ENCODE measurements at places on chromosomes 6 and 20.

GRCh38 chr20:13054011-13054410, 45.2 kb downstream of the SPTLC3 start:
- no peak for DNase-seq

- no peak for DNase-seq
These were observed 6.4 kb upstream of the TCEA2 start for GRCh38 chr20:64056639-64056888.

DNA sequence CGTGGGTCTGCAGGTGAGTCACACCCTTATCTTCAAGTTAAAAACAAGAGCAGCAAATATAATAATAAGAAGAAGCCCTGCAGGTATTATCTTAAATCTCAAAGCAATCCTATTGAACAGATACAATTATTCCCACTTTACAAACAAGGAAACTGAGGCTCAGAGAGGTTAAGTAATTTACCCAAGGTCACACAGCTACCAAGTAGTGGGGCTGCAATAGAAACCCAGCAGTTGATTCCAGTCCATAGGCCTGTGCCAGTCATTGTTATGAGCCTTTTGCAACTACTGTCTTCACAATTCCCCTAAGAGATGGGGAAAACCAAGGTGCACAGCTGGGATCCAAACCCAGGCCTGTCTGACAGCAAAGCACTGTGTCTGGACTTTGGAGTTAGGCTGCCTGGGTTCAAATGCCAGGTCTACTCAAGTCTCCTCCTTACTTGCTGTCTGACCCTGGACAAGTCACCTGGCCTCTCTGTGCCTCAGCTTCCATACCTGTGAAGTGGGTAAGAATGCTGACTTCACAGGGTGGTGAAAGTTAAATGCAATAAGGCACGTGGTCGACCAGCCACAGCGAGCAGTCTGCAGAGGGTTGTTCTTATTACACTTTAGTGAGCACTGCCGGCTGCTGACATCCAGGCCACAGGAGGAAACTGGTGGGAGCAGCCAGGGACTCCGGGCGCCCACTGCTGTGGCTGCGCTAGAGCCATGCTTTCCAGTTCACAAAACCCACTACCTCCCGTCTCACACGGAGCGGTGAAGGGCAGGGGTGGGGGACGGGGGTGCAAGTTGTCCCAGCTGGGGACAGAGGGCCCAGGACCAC, 6.1 kb downstream of the MYL9 start:
- no peak for DNase-seq

DNA sequence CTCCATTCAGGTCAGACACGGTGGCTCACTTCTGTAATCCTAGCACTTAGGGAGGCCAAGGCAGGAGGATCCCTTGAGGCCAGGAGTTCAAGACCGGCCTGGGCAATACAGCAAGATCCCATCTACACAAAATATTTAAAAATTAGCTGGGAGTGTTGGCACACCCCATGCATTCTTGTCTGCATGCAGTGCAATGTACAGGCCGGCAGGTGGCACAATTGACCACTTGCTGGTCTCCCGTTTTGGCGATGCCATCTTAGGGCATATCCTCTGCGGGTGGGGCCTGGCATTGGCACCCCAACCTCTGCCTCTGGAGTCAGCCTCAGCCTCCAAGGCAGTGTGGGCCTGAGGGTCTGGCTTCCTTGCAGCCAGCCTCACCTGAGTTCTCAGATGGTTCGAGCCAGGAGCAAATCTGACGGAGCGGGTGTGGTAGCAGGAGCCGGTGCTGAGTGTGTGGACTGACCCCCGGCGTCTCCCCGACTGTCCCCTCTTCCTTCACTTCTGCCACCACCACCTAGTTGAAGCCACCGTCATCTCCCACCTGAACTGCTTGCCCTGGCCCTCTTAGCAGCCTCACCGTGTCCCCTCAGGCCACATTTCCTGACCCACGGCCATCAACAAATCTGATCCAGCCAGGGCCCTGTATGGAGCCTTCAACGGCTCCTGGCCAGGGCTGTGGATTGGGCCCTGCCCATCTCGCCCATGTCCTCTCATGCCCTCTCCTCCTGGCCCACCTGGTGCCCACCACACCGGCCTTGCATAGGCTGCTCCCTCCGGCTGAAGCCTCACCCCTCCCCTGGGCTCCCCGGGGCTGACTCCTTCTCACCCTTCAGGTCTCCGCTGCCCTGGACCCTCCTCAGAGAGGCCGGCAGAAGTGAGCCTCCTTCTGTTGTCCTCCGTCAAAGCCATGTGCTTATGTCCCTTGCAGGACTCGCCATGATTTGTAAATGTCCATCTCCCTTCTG, 44.0 kb downstream of the EFCAB8 start:
- DNase-seq, result peak; percentile 19

- DNase-seq, result no peak
These were observed 113.9 kb downstream of the WDR27 start for GRCh38 chr6:169587975-169588374.

- DNase-seq, result no peak
These were observed 517 bp downstream of the ACTL10 start for GRCh38 chr20:33667245-33667675.

GRCh38 chr6:133160536-133160935, 80.6 kb upstream of the EYA4 start:
- DNase-seq, result no peak

DNA sequence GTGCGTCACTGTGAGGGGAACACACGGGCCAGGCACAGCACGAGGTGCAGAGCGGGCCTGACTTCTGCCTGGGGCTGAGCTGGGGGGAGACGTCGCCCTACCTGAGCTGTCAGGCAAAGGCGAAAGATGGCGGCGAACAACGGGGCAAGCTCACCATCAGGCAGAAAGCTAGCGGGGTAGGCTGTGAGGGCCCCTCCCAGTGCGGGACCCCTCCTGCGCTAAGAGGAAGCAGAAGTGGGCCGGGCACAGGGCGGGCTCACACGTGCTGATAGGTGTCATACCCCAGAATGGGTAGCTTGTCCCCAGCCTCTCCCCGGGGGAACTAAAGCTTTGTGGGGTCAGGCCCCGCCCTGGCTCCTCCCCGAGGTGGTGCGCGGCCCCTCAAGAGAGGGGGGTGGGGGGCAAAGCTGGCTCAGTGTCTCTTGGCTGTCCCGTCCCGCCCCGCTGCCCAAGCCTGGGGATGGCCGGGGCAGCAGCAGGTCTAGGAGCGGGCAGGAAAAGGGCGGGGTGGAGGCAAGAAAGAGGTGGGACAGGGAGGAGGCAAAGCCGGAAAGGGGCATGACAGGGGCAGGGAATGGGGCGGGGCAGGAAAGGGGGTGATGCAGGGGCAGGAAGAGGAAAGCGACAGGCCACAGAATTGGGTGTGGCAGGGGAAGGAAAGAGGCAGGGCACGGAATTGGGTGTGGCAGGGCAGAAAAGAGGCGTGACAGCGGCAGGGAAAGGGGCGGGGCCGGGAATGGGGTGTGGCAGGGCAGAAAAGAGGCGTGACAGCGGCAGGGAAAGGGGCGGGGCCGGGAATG, 14.7 kb downstream of the UCKL1 start:
- DNase-seq, result no peak

DNA sequence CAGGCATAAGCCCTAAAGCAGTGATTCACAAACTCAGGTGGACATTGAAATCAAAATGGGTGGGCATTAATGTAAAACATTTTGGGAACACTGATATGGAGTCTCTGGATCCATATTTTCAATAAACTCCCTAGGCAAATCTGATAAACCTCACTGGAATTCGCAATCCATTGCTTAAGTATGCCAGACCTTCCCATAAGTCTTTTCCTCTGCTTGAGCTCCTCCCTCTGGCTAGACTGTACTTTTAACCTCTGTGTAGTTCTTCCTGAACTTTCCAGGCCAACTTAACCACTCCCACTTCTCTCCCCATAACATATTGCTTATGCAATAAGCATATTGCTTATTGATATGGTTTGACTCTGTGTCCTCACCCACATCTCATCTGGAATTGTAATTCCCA, 629.7 kb upstream of the IMPG1 start:
- DNase-seq, result no peak

GRCh38 chr6:36777801-36778200, 61.4 kb downstream of the CPNE5 start:
- no peak for DNase-seq

- DNase-seq, result no peak
These were observed 49.6 kb downstream of the SLC2A12 start for GRCh38 chr6:134002821-134003220.

DNA sequence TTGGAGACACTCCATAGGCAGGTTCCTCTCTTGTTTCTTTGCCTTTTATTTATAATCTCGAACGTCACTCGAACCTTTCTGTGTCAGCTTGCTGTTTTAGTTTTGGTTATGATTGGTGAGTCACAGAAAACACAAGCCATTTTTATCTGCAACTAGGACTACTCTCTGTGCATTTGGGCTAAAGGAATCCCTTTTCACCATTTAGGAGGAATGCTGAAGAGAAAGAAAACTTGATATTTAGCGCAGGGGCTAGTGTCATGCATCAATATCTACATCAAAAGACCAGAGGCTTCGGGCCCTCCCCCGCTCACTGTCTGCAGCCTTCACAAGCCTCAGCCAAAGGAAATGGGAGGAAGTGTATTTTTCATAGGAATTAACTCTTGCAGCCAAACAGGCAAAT, 507.8 kb upstream of the CITED2 start:
- no peak for DNase-seq

DNA sequence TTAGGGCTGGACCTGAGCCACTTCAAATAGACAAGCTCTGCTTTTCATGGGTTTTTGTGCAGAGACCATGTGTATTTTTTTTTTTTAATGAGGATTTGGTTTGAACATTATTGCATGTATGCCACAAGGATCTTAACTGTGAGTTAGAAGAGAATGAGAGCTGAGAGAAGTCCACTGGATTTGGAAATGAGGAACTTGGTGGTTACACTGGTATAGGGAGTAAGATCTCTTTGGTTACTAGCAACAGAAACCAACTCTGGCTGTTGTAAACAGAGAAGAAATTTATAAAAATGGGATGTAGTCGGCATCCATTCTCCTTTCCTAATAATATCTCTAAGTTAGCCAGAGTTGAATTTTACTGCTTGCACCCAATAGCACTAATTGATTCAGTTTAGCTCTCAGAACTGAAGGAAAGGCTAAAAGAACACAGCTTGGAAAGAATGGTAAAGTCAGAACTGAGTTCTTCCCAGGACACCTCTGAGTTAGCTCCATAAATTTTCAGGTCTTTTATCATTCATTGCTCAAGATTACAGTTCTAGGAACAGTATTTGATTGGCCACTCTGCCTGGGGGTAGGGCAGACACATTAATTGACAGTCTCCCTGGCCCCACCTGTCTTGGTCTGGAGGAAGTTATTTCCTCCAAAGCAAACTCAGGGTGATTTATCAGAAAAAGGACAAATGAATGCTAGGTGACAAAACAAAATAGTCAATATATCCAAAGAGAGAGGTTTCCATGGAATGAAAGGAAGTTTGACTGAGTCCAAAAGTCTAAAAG, 3.9 kb upstream of the WFDC2 start:
- no peak for DNase-seq

DNA sequence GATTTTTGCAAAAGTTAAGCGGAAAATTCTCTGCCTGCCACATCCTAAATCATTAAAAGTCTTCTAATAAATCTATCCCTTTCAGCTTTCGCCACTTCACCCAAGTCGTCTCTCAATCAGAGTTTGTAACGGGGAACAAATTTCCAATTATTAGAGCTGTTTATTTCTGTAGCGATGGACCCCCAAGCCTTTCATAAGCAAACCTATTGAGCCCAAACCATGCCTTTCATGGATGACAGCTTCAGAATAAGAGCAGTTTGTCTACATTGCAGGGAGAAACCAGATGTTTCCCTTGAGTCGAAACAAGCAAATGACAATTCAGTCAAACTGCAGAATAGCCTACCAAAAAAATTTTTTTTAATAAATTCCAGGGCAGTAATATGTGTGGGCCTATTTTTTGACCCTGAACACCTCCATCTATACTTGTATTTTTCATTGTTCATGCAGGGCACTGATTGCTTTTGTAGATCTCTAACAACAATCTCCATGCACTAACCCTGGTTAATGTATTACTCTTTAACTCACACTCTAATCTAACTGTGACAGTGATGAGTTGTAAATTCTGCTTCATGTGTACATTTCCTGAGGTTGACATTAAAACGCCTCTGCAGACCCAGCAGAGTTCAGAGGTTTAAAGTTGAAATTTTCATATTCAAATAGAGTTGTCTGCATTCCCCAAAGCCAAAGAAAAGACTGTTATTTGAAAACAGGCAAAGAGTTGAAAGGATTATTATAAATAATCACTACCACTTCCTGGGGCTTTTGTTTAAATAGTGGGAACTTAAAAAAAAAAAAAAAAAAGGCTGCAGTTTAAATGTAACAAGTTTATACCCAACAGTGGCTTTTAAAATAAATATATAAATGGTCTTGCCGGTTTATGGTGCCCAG, 64.5 kb downstream of the ATP9A start:
- DNase-seq, result no peak

DNA sequence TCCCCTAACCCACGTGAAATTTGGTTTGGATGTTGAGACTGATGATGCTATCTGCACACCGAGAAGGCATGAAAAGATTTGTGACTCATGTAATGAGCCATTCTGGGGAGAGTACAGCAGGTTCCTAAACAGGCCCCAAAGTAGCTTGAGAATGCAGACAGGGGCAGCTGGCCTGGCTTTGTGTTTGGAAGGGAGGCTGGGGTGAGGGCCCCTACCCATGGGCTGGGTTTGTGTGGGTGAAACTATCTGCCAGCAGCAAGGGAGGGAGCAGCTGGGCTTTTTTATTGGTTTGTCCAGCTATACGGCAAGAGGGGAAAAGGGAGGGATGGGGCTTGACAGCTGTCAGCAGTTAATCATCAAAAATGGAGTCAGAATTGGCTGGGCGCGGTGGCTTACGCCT, 87.0 kb upstream of the RNF24 start:
- no peak for DNase-seq

DNA sequence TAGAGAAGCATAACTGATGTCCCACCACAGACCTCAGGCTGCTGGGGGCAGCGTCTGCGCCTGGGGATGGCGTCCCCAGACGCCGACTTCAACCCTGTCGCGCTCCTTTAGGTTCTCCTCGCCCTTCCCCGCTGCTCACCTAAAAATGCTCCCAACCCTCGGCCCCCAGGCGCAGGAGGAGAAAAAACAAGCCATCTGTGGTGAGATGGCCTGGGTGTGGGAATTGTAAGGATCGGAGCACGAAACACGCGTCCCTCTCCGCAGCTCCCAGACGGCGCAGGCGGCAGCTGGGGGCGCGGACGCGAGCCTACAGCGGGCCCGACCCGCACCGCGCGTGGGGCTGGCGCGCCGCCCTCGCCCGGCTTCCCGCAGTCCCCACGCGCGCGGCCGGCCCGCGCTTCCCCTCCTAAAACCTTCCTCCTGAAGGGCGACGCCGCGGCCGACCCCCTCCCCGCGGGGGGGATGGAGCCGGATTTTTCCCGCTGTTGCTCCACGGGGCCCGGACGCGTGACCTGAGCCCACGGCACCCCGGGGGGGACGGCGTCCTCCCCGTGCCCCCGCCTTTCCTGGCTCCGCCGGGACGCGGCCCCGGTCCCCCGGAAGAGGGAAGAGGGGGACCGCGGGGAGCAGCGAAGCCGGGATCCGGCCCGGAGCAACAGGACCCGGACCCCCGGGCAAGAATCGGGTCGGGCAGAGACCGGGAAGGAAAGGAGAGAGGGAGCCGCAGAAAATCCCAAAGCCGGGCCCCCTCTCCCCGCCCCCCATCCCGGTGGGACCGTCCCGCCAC, 611 bp downstream of the EPB41L2 start:
- peak; percentile 49 for DNase-seq
